Pancreas (tissue), 10 donors: ENCODE measurements at places on chromosomes 12 and 14. TPM values are rescaled to one million over a fixed set of nuclear protein-coding genes. Genes with fewer than 3 reads are reported as not detected.

GRCh38 chr14:38367922-38368321 is 112.0 kb upstream of the CLEC14A start:
- DNase-seq = no peak

Gene C1R
- total RNA-seq = 212 TPM

DNA sequence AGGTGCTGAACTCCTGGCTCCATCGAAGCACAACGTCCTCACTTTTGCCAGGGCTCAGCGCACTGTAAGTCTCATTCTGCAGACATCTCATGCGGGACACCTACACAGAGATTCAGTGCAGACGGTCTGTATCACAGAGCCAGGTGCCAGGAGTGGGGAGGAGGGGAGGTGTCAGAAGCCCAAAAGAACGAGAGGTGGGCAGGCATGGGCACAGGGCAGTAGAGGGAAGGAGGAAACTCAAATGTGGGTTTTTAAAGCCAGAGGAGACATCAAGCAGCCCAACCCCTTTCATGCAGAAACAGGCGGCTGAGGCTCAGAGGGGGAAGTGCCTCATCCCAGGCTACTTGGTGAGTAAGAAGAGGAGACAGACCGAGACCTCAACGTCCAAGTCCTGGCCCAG is 2.5 kb upstream of the LPAR5 start:
- DNase-seq = no peak

Gene CABP1
- 0.12 TPM for total RNA-seq

GRCh38 chr12:14949631-14950030 is 11.3 kb upstream of the ERP27 start:
- DNase-seq = no peak

GRCh38 chr12:43812926-43813325 is 6.8 kb upstream of the TWF1 start:
- DNase-seq = no peak

DNA sequence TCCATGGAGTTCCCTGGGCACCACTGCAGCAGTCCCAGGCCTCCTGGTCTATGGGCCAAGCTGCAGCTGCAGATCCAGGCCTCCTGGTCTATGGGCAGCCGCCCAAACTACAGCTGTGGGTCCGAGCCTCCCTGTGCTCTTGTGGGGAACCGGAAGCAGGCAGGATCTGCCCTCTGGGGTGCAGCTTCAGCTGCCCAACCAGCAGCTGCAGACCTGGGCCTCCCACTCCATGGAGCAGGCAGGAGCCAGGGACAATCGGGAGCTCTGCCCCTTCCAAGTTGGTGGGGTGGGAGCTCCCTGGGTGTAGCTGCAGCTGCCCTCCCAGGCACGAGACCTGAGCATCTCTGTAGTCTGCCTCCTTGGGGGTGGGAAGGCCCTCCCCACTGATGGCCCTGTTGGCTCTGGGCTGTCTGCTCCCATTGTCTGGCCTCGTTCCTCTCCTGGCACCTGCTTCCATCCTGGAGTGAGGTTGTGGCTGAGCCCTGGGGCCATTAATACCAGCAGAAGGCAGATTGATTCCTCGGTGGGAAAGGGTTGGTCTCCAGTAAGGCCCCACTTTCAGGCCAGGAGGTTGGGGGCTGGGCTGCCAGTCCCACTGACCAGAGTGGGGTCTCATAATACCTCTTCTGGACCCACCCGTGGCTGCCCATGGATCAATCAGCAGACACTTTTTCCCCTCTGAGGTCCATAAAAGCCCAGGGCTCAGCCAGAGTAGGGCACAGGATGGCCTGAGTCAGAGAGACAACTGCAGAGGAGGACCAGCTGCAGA is 142.1 kb downstream of the GPR65 start:
- DNase-seq = no peak

Gene NRL
- 1.5 TPM for total RNA-seq

GRCh38 chr12:23775208-23775607 is 174.3 kb downstream of the SOX5 start:
- no peak for DNase-seq

DNA sequence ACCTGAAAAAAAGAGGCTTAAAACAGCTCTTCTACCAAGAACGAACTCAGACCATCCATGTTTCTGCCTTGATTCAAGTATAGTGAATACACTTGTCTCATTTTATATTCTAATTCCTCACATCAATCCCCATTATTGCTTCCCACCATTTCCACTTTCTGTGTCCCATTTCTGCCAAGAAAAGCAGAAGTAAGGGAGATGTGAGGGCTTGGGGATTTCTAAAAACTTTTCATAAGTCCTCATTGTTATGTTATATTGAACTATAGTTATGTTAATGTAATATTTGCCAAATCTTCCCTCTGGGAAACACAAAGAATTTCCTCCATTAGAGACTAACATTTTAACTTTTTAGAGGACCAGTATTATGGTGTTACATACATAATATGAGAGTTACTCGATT is 48.2 kb upstream of the PSMA6 start:
- no peak for DNase-seq

Gene GDF3
- not detected for total RNA-seq

Gene FOXG1
- total RNA-seq = not detected

Gene GUCY2C
- not detected for total RNA-seq

DNA sequence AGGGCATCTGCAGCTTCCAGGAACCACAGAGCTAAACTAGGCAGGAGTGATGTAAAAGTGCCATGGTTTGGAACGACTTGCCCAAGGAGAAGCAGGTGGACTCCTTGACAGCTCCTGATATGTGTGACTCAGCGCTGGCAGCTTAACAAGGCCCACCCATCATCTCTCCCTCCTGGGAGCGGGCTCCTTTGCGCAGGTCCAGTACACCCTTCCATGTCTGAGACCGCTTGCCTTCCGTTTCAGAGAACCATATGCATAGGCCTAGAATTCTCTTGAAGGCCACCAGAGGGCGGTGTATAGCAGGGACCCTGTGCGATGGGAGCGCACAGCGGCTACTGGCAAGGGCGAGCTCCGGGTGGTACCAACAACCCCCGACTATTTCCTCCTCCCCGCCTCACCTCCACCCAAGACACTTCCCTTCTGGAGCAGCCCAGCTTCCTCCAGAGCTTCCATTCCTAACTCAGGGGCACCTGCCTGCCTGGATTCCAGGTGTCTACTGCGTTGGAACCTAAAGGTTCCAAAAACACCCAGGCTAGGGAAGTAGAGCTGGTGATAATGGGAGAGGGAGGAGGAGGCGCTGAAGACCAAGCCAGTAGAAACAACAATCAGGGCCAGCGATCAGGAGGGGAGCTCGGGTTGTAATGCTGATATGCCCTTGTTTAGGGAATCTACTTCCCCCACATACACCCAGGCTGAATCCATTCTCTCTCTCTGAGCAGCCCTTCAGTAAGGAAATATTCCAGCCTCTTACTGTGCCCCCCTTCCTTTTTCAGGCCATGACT is 6.3 kb downstream of the DHH start:
- DNase-seq = peak; percentile 78

- DNase-seq = no peak
Observed at GRCh38 chr14:23078692-23079116, 16.2 kb downstream of the ACIN1 start.

Gene LTBP2
- 3.9 TPM for total RNA-seq

DNA sequence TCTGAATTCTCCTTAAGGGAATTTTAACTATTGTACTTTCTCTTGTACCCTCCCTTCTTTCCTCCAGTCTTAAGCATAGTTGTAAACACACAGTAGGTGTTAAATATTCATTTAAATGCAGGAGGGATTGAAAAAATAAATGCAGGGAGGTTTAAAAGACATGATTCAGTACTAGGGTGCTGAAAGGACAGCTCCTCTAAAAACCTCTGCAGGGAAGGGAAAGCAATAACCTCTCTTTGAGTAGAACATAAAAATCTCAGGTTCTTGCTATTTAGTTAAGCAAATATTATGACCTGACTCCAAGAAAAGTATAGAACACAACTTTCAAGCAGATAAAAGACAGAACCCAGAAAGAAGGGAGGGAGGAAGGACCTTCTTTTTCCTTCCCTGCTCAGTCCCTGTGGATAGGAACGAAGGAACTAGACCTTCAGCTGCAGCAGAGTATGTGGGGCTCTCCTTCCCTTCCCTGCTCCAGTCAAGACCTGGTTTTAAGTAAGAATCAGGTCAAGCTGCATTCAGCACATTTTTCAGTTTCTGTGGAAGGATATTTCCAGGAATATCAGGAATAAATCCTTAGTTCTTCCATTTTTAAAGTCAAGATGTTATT is 4.7 kb downstream of the MAP3K9 start:
- DNase-seq = no peak

- DNase-seq = no peak
Observed at GRCh38 chr12:53191096-53191884, 10.6 kb upstream of the CSAD start.

Gene NAV3
- total RNA-seq = 2.2 TPM
